Transverse colon (tissue), 4 donors: ENCODE measurements at places on chromosomes 16 and 17.
A peak's percentile ranks its signal among the peaks of the same experiment; 100 is the strongest.

- DNase-seq = no peak
Observed at GRCh38 chr16:60608971-60609370, 1427.3 kb downstream of the CDH8 start.

DNA sequence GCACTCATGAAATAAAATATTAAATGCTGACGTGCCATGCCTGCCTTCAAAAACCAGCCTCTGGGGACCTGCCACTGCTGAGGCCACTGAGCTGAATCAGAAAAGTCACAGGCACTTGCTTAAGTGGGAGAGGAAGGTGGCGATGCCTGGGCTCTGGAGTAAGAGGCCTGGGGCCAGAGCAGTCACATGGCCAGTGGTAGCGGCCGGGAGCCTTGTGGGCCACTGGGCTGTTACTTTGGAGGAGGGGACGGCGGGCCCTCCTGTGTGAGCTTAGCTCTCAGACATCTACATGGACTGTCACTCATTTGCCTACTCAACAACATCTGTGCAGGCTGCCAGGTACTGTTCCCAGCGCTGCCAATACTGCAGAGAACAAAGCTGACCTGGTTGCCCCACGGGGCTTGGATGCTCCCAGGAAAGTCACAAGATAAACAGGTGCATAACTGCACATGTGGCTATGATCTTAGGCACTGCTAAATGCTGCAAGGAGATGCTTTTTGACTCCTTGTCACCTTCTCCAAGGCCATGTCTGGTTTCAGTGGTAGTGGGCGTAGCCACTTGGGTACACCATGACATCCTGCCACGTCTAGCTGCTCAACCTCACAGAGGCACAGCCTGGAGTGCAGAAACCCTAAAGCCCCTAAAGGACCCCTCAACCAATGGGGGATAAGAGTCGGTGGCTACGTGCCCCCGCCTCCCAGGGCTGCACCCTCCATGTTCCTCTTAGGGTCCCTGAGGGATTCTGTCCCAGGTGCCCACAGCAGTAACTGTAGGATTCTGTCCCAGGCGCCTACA, 11.6 kb downstream of the COTL1 start:
- DNase-seq = no peak

DNA sequence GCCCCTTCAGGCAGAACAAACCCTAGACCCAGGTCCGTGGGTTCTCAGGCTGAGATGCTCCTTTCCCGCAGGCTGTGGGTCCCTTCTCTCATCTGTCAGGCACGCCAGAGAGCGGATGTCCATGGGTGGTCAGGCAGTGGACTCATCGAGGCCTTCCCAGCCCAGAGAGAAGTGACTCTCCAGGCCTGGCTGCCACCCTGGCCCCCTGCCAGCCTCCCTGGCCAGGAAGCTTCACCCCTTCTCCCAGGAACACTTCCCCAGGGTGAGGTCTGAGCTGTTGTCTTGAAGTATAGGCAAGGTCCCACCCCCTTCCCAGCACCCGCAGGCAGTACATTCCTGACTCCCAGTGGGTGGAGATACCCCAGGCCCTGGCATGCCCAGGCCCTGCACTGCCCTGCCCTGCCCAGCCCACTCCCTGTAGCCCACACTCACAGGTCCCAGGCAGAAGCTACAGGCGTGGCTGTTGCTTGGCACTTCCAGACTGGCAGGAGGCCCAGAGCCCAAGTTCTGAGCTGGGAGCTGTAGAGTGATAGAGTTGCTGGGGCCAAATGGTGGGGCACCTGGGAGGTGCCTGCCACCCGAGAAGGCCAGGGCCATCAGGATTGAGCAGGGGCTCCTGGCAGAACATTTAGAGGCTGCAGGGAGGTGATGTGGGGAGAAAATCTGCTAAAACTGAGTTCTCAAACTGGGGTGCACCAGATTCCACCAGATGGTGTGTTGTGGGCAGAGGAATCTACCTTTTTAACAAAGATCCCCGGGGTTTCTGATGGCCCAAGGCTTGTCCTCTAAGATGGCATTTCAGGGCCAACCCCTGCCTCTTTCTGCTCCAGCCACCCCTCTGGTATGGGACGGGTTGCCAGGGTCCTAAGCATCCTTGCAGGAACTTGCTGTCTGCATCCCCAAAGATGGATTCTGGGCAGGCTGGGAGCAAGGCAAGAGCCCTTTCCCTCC, 6.7 kb downstream of the ITGA3 start:
- peak; percentile 88 for DNase-seq

DNA sequence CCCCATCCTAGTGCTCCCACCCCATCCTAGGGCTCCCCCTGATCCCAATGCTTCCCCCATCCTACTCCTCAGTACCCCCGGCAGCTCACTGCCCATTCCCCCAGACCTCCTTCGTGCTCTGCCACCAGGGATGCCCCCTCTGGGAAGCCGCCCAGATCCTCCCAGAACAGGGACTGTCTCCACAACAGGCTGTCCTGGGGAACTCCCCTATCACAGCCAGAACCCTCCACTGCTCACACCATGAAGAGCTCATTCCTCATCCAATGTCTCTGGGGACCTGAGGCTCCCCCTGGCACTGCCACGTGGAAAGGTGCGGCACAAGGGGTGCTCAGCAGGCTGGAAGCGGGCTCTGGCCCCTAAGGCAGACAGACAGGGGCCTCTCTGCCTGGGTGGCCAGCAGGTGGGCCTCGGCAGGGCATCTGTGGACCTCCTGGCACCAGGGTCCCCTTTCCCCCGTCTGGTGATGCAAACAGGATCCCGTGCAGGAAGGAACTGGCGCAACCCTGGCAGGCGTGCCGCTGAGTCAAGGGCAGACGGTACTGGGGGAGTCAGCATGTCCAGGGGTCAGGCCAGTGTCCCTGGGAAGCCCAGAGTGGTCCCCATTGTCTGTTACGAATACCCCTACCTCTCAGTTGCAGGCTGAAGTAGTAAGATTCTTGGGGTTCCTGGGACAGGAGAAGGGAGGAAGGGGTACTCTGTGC, 14.8 kb upstream of the PVALEF start:
- peak; percentile 27 for DNase-seq

DNA sequence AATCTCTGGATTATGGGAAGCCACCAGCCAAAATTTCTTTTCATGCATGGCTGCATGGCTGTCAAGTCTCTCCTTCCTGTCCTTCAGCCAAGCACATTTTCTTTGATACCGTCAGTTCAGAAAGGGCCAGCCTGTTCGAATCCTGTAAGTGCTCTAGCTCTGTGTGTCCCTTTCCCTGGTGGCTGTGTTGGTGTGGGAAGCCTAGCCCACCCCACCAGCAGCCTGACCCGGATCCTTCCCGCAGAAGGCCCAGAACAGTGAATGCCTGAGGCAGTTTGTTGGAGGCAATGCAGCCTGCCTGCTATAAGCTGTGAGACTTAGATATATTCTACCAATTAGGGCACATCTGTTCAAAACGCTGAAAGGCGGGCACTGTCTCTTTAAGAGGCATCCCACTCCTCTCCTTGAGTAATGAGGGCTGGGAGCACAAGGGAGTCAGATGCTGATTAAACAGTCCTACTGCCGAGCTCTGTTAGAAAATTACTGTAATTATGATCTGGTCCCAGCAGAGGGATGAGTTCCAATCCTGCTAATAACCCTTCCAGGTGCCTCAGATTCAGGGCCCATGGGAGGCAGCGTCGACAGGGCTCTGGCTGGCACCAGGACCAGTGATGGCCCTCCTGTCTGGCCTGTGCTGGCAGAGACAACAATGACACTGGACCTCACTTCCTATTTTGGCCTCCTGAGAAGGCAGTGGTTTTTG, 18.4 kb downstream of the SNX11 start:
- no peak for DNase-seq

GRCh38 chr17:41048441-41048840, 1.3 kb upstream of the KRTAP2-1 start:
- no peak for DNase-seq

GRCh38 chr16:81585785-81586184, 141.2 kb downstream of the CMIP start:
- no peak for DNase-seq

DNA sequence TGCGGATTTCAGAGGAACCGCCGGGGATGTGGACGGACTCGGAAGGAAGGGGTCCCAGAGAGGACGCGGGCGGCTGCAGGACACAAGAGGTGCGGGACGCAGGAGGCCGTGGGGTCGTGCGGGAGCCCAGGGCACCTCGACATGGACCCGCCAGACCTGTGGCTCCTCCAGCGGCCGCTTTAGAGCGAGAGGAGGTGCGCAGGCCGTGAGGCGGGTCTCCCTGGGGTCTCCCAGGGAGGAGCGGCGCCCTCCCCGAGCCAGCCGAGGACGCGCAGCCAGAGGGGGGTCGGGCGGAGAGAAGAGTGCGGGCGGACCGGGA, 6.8 kb upstream of the FLYWCH1 start:
- DNase-seq = no peak

GRCh38 chr17:8060274-8060673, 21.4 kb downstream of the ALOX15B start:
- DNase-seq = peak; percentile 66

- DNase-seq = peak; percentile 89
Observed at GRCh38 chr17:75645889-75646637, 12.8 kb downstream of the SMIM5 start.

DNA sequence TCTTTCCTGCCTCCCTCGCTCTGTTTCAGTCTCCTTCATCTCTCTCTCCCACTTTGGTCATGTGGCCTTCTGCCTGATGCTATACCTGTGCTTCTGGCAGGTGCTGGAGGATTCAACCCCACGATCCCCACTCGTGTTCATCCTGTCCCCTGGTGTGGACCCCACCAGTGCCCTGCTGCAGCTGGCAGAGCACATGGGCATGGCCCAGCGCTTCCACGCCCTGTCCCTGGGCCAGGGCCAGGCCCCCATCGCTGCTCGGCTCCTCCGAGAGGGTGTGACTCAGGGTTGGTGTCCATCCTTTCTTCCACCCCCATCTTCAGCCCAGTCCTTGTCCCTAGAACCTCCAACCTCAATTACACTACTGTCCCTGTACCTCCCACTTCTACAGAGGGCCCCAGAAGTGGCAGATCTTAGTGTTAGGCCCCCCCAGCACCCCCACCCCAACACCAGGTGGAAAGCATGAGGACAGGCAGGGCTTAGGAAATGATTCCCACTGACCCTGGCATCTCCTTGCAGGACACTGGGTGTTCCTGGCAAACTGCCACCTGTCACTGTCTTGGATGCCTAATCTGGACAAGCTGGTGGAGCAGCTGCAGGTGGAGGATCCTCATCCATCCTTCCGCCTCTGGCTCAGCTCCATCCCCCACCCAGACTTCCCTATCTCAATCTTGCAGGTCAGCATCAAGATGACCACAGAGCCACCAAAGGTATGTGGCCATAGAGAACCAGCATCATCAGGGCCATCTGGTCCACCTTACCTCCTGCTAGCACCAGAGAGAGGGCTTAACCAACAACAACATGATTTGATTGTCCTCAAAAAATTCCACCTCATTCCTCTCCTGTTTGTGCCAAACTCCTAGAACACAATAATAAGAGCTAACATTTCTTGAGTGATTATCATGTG, 9.7 kb upstream of the KDM6B start:
- DNase-seq = no peak

- no peak for DNase-seq
Observed at GRCh38 chr16:14324581-14324980, 253.5 kb downstream of the MRTFB start.

GRCh38 chr17:58703916-58704286, 11.5 kb downstream of the RAD51C start:
- no peak for DNase-seq

GRCh38 chr16:14307059-14307526, 236.0 kb downstream of the MRTFB start:
- no peak for DNase-seq

DNA sequence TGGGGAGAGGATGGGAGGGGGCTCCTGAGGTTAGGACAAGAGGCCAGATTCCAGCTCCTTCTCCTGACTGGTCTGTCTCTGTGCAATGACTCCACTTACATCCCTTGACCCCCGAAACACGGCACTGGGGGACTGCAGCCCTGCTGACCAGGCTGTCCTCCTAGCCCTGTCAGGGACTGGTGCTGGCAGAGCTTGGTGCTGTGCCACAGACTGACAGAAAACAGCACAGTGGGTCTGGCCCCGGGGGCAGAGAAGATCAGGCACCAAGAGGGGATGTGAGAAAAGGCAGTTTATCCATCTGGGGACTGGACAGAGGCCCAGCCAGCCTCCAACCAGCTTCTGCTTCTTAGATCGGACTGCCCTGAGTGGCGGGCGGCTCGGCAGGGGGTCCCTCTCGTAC, 19.4 kb downstream of the SLC38A7 start:
- DNase-seq = no peak

- DNase-seq = no peak
Observed at GRCh38 chr17:78822552-78822951, 18.1 kb downstream of the USP36 start.

GRCh38 chr16:71709229-71709781, 15.2 kb downstream of the PHLPP2 start:
- no peak for DNase-seq

DNA sequence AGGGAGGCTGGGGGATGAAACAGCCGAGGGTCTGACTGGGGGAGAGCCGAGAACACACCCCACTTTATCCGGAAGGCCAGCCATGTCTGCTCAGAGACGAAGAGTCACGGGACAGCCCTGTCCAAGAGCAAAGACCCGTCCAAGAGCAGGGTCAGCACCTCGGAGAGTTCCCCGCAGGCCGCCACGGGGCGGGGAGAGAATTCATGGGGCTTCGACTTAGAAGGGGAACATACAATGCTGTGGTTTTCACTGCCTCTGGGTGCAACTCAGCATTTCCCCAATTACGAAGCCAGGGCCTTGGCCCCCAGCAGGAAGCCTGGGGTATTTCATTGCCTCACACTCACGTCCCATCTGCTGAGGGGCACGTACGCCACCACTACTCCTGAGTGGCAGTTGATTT, 59.3 kb downstream of the JPH3 start:
- peak; percentile 18 for DNase-seq

GRCh38 chr17:63442549-63443035, 3.5 kb downstream of the CYB561 start:
- DNase-seq = no peak

- DNase-seq = no peak
Observed at GRCh38 chr16:57688987-57689761, 5.4 kb upstream of the DRC7 start.

DNA sequence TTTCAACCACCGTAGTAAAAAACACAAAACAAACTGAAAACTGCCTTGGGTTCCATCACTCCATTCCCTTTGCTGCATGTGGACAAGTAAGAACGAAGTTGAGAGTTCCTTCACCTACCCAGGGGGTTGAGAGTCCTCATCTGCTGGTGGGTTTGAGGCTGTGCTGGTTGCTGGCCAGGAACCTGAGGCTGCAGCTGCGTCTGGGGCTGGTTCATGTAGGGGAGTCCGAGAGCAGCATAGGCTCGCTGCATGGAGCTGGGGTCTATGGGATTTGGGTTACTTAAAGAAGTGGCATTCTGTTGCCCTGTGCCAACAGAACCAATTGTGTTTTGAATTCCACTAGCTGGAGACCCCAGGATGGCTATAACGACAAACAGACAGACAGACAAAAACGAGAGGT, 65.2 kb upstream of the TRAP1 start:
- no peak for DNase-seq

GRCh38 chr16:47017636-47018035, 44.2 kb upstream of the DNAJA2 start:
- no peak for DNase-seq

GRCh38 chr16:67673712-67674580, 7.3 kb downstream of the C16orf86 start:
- DNase-seq = peak; percentile 82

DNA sequence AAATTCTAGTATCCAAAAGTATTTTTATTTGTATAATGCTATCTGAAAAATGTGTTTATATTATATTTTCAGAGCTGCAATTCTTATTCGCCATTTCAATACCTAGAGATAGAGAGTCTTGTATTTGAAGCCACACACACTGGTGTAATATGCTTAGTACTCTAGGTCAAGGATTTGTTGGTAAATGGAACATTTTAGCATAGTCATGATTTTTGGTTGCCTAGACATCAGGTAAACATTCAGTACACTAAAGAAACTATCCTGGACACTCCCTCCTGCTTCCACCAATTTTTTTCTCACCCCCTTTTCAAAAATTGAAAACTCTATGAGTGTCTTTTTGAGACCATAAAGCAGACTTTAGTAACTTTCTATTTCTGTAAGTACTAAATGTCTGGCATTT, 20.8 kb downstream of the ABHD15 start:
- DNase-seq = no peak
